ENCODE measurements at places on chromosomes 12 and 14.

DNA sequence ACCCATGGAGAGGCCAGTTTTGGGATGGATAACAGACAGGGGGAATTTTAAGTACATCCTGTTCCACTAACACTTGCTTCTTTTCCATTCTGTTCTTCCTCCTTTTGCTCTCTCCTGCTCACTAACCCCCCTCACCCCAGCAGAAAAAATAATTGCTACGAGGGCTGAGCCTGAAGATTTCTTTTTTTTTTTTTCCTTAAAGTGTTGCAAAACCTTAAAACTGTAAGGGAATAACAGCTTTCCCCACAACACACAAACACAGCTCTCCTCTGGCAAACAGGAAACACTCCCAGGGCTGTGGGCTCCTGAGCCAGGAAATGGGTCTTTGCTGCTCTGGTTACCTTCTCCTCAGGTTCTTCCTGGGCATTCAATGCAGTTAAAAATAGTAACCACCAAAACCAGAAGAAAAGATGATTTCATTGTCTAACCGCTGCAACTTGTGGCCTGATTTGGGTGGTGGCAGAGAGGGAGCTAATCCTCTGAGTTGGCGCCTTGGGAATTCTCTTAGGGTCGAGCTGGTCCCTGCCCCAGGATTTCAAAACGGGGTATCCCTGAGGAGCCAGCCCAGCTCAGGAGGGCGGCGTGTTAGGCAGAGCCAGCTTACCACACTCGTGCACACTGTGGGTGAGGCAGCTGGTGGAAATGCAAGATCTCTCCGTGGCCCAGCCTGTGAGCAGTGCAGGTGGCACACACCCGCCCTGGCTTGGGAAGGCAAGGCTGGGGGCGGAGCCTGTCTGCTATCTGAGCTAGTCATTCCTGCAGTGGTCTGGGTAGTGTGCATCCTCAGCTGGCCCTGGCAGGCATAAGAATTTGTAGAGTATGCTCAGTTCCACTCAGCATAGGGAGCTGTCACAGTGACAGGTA is 17.1 kb upstream of the EMP1 start:
- DNase-seq, result no peak

DNA sequence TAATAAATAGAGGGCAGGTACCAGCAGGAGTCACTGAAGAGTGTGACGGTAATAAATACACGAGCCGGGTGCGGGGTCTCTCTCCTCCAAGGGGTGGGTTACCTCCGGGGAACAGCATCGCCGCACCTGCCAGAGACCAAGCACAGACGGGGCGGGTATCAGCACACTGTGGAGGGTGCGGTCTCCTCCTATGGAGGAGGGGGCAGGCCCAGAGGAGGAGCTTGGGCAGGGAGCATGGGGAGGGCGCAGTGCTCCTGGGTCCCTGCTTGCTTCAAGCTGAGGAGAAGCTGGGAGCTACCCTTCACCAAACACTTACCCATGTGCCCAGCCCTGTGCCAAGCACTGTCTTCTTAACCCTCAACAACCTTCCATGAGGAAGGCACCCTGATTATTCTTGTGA is 12.8 kb downstream of the PGF start:
- no peak for DNase-seq

GRCh38 chr12:53696655-53697331 is 20.9 kb upstream of the ATP5MC2 start:
- no peak for DNase-seq

DNA sequence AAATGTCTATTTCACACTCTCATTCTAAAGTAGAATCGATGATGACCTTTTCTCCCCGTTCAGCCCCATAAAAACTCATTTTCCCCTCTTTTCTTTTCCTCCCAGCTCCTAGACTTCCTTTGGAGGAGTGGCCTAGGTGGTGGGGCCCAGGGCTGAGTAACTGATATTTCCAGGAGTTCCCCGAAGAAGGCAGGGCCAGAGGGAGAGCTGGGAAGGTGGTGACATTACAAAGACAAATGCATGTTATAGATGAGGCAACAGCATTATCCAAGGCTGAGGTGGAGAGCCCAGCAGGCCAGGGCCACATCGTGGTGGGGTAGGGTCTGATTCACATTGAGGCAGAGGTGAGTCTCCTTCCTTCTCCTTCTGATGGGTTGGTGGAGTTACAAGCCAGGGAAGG is 22.2 kb upstream of the HDAC7 start:
- no peak for DNase-seq

DNA sequence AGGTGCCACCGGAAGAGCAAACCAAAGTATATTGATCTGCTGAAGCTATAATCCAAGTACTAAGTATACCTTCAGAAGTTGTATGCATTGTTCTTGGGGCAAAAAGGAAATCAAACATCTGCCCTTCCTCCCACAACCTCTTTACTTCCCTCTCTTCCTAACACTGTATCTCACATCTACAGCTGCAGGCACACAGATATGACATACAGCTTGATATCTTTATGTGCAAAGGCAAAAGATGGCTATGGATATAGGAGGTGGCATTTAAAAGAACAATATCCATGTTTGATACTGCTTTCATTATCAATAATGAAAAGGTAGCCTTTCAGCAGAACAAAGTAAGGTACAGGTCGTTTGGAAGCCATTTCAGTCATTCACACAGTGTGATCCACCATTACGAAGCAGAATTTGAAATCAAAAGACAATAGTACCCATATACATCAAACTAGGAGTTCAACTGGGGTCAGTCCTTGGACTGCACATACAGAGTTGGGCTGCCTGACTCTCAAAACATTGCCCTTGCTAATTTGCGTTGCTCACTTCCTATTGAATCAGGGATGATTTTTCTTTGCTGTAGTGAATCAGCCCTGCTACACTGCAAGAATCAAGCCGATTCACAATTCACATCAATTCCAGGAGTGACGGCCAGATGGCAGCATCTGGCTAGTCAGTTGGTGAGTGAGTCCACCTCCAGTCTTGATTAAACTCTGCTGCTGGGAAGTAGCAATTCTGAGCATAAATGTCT is 8.9 kb downstream of the ANG start:
- DNase-seq, result no peak

DNA sequence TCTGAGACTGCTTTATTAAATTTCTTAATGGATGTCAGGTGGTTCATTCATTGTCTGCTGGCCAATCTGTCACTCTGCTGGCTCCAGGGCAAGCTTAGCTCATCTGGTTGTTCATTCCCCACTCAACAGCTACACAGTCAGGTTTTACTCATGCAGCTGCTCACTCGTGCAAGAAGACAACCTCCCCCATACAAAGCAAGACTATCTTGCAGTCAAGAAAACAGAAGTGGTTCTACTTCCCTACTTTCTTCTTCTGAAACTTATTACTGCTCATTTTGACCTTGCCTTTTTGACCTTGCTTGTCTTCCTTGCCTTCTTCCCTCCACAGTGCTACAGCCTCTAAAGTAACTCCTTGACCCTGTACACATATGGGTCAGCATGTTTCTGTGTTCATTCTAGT is 277.9 kb downstream of the SSPN start:
- no peak for DNase-seq

- no peak for DNase-seq
These were observed 49.9 kb downstream of the IFNG start for GRCh38 chr12:68109444-68110217.

DNA sequence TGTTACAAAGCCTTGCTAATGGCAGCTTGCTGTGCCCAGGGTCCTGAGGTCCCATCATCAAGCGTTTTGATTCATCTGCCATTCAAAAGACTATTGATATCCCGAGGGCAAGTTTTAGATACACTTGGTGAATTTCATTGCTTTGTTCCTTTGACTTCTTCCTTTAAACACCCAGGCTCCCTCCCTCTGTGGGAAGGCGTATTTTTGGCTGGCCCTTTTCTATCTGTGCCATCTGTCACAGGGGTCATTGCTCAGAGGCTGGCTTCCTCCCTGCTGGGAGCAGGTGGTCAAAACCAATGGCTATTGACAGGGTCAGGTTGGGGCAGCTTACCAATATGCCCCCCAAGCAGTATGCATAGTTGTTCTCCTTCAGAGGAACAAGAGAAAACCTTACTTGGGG is 40.0 kb downstream of the SCN8A start:
- DNase-seq, result no peak

- no peak for DNase-seq
These were observed 70.9 kb downstream of the FERMT2 start for GRCh38 chr14:52879958-52880357.

DNA sequence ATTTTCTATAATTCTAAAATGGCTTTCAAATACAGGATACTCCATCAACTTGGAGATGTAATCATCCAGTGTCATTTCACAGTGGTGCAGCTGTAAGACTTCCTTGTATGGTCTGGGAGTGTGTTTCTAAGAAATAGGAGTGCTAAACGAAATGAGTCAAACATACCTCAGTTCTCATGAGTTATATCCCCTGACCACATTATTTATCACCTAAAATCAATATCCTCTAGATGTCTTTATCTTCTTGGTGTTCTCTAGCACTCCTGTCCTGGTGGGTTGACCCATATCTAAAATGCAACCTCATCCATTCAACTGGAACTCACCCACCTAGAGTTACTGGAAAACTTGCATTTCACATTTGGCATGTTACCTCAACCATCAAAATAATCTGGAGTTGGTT is 33.2 kb downstream of the TMEM30B start:
- DNase-seq, result no peak

DNA sequence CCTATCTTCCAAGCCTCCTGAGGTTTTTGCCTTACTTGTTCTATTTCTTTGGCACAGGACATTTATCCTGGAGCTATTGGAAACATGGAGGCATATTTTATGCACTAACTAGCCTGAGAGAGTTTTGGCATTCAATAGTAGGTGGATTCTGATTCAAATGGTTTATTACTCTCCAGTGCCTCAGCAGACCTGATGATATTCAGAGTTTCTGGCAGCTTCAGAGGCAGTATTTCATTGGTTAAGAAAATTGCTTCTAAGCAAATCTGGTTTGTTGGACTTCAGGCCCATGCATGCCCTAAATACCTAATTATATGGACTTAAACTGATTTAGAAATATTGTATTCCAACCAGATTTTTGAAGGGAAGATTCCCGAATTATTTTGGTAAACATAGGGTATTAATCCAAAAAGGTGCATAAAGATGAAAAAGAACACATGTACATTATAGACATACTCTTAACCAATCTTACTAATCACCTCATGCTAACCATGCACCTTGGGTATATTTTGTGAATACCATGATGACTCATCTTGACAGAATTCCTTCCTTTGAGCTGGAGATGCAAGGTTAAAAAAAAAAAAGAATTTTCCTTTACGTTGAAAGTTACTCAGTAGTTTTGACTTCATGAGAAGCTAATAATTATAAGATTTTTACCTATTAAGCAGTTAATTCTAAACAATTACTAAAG is 44.3 kb upstream of the KTN1 start:
- no peak for DNase-seq
